ENCODE measurements at places on chromosomes 16 and 17.

DNA sequence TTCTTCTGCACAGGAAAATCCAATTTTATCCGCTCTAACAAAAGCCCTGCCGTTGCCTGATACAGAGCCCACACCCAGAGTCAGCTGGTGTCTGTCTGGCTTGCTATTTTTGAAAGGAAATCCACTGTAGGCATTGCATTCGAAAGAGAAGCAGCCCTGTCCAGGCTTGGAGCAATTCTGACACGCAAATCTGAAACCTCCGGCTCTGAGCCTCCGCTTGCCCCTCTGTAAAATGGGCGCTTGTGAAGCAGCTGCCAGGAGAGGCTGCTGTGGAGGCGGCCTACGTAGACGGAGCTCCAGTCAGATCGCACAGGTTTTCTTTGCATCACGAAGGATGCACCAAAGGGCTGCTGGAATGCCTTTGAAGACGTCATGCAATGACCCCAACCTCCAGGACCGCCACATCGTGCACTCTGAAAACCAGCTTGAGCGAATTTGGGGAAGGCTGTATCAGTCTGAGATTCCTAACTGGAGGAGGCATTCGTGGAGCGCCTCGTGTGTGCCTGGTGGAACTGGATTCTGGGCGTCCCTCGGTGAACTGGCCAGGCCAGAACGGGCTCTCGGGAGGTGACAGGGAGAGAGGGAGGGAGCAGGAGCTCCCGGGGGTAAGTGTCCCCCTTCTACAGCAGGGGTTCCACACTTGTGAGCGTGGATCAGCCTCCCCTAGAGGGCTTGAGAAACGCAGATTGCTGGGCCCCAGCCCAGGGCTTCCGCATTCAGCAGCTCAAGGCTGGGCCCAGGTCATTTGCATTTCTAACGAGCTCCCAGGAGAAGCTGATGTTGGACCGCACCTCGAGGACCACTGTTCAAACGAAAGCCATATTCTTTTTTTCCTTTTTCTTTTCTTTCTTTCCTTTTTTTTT, 215.5 kb downstream of the MRTFB start:
- DNase-seq, result no peak

DNA sequence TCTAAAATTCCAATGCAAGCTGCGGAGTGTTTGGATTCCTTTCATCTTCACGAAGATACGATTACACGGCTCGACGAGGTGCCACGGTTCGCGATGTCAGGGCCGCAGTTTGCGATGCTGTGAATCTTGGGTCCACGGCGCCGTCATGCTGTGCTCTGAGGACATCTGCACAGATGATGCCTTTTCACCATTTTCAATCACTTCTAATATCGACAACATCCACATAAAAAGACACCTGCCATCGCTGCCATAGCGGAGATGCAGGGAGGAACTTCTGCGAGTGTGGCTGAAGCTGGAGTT, 6.8 kb upstream of the APRT start:
- no peak for DNase-seq

DNA sequence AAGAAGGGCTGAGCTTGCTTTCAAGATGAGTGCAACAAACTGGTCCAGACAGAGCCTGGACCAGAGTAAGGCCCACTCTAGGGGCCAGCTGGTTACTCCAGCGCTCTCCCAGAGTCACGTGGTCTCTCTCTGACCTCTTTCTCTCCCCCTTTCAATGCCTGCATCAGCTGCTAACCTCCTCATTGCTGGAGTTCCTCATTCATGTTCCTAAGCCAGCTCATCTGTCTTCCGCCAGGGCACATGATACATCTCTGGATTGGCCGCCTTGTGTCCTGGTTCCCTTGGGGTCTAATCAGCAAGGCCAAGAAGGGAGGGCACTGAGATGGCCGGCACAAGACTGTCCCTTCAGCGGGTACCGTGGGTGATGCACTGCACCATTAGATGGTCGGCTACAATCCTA, 26.9 kb upstream of the ZFP90 start:
- DNase-seq, result no peak

DNA sequence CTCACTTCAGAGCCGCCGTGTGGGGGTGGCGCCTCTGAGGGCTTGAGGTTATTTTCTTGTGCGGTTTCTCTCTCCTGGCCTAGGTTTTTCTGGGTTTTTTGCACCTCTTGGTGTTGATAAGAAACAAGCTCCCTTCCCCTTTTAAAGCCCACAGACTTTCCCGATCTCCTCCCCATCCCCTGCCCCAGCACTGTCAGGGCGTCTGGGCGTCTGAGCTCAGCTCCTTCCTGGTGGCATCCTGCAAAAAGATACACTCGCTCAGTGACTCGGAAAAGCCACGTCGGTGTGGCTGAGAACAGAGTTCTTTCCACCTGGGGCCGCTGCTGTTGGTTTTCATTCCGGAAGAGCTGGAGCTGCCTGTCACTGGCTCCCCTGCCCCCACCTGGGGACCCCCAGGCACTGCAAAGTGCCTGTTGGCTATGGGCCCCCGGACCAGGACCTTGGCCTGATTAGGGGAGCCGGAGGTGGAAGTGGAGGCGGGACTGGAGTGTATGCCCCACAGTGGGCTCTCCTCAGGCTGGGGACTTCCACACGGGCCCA, 14.5 kb downstream of the BAIAP2 start:
- DNase-seq, result no peak

DNA sequence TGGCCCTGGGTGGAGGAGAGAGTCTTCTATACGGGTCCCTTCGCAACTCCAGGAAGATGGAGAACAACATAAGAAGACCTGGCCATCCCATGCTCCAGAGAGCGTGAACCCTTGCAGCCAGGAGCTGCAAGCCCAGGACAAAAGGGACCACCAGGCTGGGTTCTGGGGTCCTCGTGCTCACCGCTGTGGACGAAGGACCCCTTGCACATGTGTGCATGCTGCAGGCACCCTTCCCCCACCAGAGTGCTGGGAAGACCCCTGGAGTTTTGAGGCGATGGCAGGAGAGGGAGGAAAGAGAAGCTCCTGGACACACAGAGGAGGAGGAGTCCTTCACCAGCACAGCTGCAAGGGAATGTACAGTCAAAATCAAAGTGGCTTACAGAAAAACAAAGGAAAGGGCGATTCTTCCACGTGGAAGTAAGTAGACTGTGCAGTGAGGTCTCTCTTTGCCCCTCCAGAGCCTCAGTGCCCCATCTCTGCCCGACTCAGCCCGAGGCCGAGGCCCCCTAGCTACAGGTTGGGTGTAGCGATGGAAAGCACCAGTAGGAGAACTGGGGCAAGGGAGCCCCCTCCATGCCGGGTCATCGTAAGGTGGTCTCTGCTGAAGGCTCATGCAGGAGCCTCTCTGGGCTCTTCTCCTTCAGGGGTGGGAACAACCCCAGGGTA, 51.3 kb downstream of the PIMREG start:
- DNase-seq, result no peak

- no peak for DNase-seq
Measured at GRCh38 chr16:2455081-2455845, 4.6 kb upstream of the TEDC2 start.

GRCh38 chr16:85195900-85196772, 83.9 kb upstream of the CIBAR2 start:
- no peak for DNase-seq

- no peak for DNase-seq
Measured at GRCh38 chr16:728890-729744, 2.2 kb downstream of the HAGHL start.

- DNase-seq, result no peak
Measured at GRCh38 chr17:67534941-67535340, 157.9 kb downstream of the PITPNC1 start.

GRCh38 chr16:56737539-56737938, 7.6 kb downstream of the NUP93 start:
- no peak for DNase-seq

DNA sequence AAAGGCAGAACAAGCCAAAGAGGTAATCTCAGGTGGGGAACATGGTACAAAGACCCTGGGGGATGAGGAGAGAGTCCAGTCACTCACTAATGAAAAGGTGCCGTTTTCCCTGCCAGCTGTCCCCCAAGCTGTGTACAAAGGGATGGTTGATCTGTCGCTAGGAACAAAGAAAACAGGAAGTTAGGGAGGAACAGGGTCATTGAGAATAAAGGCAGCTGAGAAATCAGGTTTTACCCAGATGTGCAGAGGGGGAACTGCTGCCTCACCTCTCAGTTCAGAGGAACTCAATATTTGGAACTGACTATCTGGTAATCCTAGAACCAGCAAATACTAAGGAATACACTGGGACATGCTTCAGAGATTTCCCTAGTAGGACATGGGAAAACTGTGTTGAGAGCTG, 1.5 kb downstream of the RSKR start:
- no peak for DNase-seq

DNA sequence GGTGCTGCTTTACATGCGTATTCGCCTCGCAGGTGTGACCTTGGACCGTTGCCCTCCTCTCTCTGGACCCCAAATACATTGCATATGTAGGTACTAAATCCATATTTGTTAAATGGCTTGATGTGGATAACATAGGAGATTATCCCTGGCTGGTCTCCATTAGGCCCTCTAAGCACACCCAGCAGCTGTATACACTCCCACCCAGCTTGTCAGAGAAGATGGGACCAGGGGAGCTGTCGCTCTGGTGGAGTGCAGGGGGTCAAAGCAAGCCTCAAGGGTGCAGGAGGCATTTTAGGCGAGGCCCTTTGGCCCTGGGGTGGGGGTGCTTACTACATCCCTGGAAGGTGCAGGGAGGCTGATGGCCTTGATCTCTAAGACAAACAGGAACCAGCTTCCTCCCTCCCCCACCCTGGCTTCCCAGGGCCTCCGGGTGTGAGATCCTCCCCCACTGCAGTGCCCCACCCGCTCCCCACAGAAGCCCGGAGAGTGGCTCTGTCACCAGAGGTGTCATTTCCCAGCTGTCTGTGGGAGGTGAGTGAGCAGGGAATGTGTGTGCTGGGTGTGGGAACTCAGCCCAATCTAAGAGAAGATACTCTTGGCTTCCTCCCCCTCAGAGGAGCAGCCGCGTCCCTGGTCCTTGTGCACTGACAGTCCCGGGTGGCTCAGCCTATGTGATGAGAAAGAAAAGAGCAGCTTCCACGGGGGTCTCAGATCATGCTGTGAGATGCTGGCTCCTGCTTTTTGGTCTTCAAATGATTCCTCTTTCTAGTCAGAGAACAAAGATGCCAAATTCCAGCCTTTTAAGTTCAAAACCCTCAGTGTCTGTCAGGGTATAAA, 1.4 kb upstream of the VAMP2 start:
- peak; percentile 77 for DNase-seq

DNA sequence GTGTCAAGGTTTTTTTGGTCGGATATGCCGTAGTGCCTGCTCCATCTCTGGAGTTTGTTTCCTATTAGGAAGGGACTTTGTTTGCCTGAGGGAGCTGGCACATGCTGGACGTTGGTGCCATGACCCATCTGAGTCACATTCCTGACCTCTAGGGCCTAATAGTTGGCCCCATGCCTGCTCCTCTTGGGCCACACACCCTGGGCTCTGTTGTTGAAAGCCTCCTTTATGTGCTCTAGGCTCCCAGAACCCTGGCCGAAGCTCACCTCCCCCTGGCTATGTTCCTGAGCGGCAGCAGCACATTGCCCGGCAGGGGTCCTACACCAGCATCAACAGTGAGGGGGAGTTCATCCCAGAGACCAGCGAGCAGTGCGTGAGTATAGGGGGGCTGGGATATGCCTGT, 18.4 kb downstream of the LIMD2 start:
- no peak for DNase-seq

GRCh38 chr16:86337581-86338402, 172.5 kb upstream of the FOXF1 start:
- peak; percentile 20 for DNase-seq

- DNase-seq, result no peak
Measured at GRCh38 chr16:72987480-72987901, 60.4 kb downstream of the ZFHX3 start.

- no peak for DNase-seq
Measured at GRCh38 chr17:77744066-77744988, 214.2 kb upstream of the TNRC6C start.

DNA sequence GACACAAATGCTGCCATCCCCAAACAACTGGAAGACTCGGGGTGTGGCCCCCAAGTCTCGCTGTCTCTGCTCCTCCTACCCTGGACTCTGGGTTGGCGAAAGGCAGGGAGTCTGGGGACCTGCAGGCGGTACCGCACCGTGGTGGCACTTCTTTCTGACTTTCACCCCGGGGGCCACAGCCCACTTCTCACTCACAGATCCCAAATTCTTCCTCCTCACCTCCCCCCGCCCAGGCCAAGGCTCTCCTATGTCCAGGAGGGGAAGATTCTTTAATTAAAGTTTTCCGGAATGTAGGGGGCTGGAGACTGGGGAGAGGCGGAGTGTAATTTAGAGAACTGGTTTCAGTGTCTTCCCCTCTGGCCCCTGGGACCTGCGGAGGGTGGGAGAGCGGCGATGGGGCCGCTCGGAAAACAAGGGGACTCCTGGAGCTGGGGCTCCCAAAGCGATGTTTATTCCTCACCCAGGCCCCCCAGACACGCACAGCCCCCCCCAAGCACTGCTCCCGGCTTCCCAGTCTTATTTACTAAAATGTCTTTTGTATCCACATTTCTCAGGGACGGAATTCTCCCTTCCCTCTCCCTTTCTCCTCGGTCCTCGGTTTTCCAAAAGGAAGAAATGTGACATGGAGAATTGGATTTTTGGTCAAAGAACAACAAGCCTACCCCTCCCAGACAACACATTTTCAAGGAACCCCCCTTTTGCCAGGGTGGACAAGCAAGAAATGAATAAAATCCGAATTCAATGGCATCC, 1.2 kb downstream of the WNT3 start:
- no peak for DNase-seq

DNA sequence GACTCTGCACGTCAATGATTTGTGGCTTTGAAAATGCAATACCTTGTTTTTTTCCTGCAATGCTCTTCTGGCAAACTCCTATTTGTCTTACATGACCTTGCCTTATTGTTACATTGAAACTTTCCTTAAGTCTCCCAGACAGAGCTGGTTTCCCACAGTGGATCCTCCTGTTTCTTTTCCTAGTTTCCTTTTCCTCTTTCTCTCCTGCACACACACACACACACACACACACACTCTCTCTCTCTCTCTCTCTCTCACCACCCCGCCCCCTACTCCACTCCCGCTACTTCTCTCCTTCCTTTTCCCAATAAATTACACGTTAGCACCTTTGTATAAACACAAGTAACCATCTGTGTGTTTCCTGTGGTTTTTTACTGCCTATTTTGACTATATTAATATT, 2.3 kb downstream of the ORC6 start:
- DNase-seq, result no peak

- DNase-seq, result no peak
Measured at GRCh38 chr16:9539346-9539745, 447.9 kb downstream of the HAPSTR1 start.

- peak; percentile 93 for DNase-seq
Measured at GRCh38 chr17:44110823-44111633, 12.4 kb downstream of the HDAC5 start.

- DNase-seq, result no peak
Measured at GRCh38 chr17:14762736-14763479, 462.0 kb downstream of the HS3ST3B1 start.

GRCh38 chr16:17261197-17261858, 209.4 kb downstream of the XYLT1 start:
- no peak for DNase-seq

- DNase-seq, result no peak
Measured at GRCh38 chr16:85935391-85935973, 36.5 kb downstream of the IRF8 start.

DNA sequence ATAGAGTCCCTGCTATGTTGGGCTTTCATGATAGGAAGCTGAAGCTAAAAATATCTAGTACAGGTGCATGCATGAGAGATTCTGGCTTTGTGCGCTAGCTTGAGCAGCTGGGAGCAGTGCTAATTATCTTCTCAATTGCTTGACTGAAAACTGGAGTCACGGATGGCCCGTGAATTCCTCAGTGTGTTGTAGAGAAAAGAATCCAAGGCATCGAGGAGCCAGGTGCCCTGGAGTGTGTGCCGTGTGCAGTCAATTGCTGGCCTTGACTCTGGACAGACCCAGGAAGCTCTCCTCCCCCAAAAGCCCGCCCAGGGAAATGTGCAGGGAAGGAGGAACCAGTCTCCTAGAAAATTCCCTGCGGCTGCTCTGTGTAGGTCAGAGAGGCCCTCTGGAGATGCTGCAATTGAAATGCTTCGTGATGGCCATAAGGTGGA, 14.2 kb downstream of the LGALS3BP start:
- no peak for DNase-seq
